CD4-positive, CD25-positive, alpha-beta regulatory T cell (primary cell): ENCODE measurements at places on chromosomes 3 and 15. TPM values are rescaled to one million over a fixed set of nuclear protein-coding genes. Genes with fewer than 3 reads are reported as not detected.

Gene REC114
- polyA plus RNA-seq, result not detected

Gene COX5A
- 471 TPM for polyA plus RNA-seq

Gene BOC
- polyA plus RNA-seq, result not detected

Gene KCNH8
- polyA plus RNA-seq, result not detected

Gene INSYN1
- polyA plus RNA-seq, result not detected

Gene ITIH1
- not detected for polyA plus RNA-seq

Gene TRH
- not detected for polyA plus RNA-seq

Gene ITIH4
- not detected for polyA plus RNA-seq

Gene ACSBG1
- polyA plus RNA-seq, result not detected

Gene SEMA5B
- 0.50 TPM for polyA plus RNA-seq

Gene KBTBD13
- not detected for polyA plus RNA-seq

Gene RYK
- polyA plus RNA-seq, result 6.9 TPM

Gene CFAP100
- not detected for polyA plus RNA-seq

Gene SPATA12
- not detected for polyA plus RNA-seq

Gene TYRO3
- polyA plus RNA-seq, result 0.82 TPM

Gene DUT
- 109 TPM for polyA plus RNA-seq

Gene CHRNA3
- polyA plus RNA-seq, result not detected

Gene SHC4
- not detected for polyA plus RNA-seq

Gene TMEM89
- not detected for polyA plus RNA-seq

Gene PCOLCE2
- not detected for polyA plus RNA-seq

Gene ADAMTS7
- polyA plus RNA-seq, result not detected

Gene CLCN2
- 0.30 TPM for polyA plus RNA-seq

Gene HDGFL3
- polyA plus RNA-seq, result not detected
